WTC11 (cell line): ENCODE measurements at places on chromosomes 11 and 22. TPM values are rescaled to one million over a fixed set of nuclear protein-coding genes. Genes with fewer than 3 reads are reported as not detected.

GRCh38 chr11:86715611-86716010, 43.2 kb upstream of the ME3 start:
- no peak for DNase-seq

- DNase-seq, result no peak
These were observed 256.9 kb upstream of the FAT3 start for GRCh38 chr11:91967691-91968045.

GRCh38 chr11:62577046-62577714, 3.5 kb upstream of the EEF1G start:
- DNase-seq, result no peak

DNA sequence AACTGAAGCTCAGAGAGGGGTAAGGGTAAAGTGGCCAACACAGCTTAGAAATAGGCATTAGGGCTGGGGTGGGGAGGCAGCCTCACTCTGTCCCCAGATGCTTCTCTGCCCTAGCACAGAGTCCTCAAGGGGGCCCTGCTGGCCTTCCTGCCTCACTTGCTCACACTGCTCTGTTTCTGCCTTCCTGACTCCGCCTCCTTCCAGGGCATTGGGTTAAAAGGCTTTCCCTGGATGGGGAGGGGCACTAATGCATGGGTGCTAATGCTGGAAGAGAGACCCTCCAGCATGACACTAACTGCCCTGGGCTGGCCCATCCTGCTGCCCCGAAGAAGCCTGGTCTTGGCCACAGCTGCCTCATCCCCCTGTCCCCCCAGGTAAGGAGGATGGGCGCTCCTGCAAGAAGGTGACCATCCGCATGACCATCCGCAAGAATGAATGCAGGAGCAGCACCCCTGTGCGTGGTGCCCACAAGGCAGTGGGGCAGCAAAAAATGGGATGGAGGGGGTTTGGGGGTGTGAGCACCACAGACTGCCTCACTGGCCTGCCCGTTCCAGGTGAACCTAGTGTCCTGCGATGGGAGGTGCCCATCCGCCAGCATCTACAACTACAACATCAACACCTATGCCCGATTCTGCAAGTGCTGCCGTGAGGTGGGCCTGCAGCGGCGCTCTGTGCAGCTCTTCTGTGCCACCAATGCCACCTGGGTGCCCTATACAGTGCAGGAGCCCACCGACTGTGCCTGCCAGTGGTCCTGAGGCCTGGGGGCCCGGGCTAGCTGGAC, 74.0 kb upstream of the MYOD1 start:
- no peak for DNase-seq

DNA sequence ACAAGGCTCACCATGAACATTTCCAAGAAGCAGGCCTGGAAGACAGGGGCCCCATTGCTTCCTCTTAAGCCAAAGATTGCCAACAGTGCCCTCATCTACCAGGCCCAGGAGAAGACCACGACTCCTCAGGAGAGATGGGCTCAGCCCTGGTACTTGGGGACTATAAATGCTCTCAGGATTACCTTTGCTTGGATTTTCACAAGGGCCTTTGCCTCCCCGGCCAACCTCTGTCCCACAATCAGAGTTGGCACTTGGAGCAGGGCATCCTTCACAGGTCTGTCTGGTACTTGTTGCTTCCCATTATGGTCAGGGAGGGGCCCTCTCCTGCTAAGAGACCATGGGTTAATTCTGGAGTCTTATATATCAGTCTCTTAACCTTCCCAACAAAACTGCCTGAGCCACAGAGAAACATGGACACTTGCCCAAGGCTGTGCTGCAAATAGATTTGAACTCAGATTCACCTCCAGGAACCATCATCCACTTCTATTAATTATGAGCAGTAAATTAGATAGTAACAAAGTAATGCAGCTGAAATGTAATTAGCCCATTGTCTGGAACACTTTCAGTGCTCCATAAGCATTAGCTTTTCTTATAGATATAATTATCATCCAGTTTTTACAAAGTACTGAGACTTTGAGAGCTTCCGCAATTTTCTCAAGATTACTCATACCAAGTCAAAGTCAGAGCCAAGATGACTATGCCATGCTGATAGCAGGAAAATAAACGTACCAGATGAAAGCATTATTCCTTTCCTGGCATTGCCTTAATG, 33.5 kb downstream of the POU2AF3 start:
- DNase-seq, result no peak

- no peak for DNase-seq
These were observed 14.9 kb downstream of the RASD2 start for GRCh38 chr22:35555483-35555890.

DNA sequence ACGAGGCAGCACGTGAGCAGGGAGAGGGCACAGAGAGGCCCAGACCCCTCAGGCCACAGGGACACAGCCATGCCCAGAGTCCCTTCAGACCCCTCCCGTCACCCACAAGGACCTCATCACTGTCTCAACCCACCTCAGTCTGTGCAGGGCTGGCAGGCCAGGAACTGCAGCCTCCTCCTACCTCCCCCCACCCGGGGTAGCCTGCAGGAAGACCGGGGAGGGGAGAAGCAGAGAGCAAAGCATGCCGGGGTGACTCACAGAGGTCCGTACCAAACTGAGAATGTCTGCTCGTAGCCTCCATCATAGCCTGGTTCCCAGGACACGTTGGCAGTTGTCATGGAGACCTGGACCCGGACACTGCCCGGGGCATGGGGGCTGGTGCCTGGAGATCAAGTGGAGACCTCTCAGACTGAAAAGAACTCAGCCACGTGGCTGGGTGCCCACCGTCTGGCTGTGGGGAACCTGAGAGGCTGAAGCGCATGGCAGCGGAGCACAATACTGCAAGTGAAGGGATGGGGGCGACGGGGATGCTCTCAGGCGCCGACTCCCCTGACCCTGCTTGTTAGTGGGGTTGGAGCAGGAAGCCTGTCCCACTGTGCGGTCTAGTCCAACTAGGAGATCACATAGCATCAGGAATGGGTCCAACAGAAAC, 27.2 kb downstream of the IGSF9B start:
- DNase-seq, result no peak

GRCh38 chr22:47065756-47066615, 303.5 kb downstream of the TBC1D22A start:
- DNase-seq, result no peak

DNA sequence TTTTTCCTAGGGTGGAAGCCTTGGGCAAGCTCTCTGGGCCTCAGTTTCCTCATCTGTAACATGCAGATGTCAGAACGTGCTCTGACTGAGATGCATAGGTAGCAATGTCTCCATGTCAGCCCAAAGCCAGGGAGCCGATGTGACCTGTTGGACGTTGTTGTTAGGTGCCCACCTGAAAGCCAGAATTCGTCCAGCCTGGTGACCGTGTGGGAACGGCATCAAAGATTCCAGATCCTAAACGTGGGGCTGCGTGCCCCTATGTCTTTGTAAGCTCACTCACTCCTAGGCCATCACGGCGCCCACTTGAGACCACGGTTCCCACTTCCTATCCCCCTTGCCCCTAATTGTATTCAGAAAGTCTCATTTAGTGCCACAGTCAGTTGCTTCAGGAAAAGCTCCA, 48.2 kb downstream of the FBLN1 start:
- DNase-seq, result no peak

GRCh38 chr22:44074337-44074984, 50.4 kb downstream of the PARVB start:
- DNase-seq, result no peak

- DNase-seq, result no peak
These were observed 82.9 kb downstream of the KIRREL3 start for GRCh38 chr11:126917531-126918204.

DNA sequence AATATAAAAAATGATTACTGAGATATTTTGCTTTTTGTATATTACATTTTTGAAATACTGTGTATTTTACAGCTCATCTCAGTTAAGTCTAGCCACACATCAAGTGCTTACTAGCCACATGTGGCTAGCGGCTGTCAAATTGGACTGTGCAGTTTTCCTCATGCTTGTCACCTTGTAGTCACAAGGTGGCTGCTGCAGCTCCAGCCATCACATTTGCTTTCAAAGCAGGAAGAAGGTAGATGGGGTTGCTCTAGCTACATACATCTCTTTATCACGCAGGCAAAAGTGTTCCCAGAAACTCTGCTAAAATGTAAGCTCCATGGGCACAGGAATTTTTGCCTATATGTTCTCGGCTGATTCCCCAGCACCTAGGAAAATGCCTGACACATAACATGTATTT, 61.5 kb downstream of the MICAL2 start:
- DNase-seq, result no peak

- no peak for DNase-seq
These were observed 25.0 kb downstream of the MED15 start for GRCh38 chr22:20532256-20532993.

DNA sequence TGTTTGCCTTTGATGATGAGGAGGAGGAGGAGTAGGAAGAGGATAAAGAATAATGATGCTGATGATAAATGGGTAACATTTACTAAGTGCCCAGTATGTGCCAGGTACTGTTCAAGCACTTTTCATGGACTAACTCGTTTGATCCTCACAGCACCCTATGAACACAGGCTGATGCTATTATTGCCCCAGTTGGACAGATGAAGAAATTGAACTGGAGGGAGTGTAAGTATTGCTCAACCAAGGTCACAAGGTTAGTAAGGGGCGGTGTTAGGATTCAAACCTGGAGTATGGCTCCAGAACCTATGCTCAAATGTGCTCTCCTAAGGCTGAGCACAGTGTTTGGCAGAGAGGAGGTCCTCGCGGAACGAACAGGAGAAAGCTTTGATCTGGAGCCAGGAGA, 78.6 kb downstream of the SYN3 start:
- no peak for DNase-seq

CD6 gene
- 0.53 to 1.0 TPM (median 0.73 TPM) in 3 replicates for total RNA-seq
